Naive thymus-derived CD8-positive, alpha-beta T cell (primary cell): ENCODE measurements at places on chromosomes 13 and 19.
A peak's percentile ranks its signal among the peaks of the same experiment; 100 is the strongest.

GRCh38 chr13:40189426-40189825 is 477.0 kb downstream of the FOXO1 start:
- DNase-seq, result no peak

DNA sequence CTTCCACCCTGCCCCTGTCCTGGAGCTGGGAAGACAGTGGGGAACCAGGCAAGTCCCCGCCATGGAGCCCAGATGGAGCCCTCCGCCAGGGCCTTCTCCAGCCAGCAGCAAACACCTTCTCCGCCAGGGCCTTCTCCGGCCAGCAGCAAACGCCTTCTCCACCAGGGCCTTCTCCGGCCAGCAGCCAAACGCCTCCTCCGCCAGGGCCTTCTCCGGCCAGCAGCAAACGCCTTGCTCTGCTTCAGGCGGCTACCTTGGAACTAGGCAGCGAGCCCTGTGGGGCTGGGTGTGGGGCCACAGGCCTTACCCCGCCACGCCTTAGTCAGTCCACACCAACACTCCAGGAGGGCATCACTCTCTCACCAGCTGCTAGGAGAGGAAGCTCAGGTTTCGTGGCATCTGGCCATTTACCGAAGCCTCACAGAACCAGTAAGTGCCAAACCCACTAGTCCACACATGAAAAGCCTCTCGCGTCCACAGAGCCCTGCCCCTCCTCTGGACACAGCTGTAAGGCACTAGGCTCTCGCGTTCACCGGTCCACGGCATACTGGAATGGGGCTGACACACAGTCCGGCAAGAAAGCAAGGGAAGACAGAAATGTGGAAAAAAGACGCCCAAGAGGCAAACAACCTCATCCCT is 41.0 kb downstream of the MLLT1 start:
- DNase-seq, result no peak

GRCh38 chr13:35923347-35923746 is 207.8 kb downstream of the DCLK1 start:
- no peak for DNase-seq

DNA sequence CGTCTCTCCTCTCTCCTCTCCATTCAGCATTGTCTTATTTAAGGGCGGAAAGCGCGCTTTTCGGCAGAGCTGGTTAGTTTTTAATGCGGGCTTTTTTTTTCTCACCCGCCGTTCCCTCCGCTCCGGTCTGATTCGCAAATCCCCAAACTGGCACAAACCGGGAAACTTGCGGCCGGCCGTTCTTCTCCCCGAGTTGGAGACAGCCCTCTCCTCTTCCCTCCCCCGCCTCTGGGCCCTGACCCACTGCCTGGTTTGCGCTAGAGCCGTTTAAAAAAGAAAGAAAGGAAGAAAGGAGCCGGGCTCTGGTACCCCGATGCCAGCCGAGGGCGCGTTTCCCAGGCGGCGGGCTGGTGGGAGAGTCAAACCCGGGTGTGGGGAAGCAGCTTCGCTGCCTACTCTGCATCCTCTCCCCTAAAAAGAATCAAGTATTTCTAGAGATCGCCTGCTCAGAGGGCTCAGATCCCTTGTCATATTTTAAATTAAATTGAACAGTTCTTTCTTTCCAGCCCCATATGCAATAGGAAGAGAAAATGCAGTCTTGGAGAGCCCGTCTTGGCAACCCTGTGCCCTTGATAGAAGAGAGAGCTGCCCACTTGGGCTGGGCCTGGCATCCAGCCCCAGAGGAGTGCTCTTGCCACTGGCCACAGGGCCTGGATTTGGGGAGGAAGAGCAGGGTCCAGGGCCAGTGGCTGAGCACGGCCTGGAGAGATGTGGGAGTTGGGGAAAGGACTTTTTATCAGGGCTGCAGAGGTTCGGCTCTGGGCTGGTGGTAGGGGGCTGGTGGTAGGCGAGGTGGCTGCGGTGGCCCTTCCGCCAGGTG is 19.0 kb downstream of the NFIX start:
- DNase-seq, result no peak

DNA sequence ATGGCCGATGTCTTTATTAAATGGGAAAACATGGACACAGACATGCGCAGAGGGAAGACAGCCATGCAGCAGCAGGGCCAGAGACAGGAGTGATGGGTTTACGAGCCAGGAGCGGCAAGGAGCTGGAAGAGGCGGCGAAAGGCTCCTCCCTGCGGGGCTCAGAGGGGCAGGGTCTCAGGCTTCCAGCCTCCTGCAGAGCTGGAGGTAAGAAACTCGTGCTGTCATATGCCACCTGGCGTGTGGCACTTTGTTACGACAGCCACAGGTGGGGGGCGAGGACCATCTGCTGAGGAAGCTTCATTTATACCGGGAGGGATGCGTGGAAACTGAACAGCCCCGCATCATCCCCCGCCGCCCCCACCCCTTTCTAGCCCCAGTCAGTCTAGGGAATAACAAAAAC is 52.0 kb upstream of the SPACA7 start:
- no peak for DNase-seq

GRCh38 chr19:39350156-39350555 is 7.9 kb downstream of the SAMD4B start:
- no peak for DNase-seq

DNA sequence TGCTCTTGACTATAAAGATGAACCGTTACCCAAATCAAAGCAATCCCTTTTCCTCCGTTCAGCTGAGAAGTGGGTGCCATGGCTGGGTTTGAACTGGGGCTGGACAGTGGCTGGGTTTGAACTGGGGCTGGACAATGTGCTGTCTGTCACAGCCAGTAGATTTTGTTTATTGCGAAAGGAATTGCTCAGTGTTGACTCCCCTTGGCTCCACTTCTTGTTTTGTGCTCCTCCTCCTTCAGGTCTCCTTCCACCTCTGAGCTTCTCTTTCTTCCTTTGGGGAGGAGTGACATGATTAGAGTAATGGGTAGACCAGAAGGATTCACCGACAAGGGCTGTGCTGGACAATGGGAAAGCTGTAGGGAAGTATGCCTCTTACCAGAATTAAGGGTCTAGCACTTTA is 19.4 kb upstream of the MBNL2 start:
- no peak for DNase-seq

- DNase-seq, result no peak
Observed at GRCh38 chr19:35592226-35592625, 6.3 kb downstream of the PMIS2 start.

DNA sequence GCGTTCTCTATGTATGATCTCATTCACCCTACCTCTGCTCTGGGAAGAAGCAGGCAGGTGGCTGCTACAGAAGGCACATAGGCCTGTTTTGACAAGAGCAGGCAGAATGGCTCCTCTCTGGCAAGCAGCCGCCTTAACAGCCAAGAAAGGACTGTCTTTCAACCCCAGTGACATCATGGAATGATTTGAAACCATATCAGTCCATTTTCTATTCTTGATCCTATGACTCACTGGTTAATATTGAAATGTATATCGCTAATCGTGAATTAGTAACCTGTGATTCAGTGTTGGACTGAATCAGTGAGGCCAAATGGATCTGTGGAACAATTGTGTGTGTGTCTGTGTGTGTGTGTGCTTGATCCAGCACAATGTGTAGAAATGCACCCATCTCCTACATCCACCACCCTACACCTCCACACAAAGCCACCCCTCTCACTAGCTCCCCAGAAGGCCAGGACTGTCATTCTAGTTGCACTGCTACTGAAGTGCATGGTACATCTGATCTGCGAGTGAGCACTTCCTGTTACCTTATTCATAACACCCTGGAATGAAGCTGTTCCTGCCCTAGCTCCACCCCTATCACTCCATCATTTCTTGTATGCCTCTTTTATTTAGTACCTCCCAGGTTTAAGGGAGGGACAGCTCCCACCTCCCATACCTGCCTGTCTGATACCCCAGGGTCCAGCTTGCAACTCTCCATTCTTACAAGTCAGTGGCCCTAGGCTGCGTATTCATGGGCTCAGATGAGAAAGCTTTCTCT is 460.0 kb downstream of the FOXO1 start:
- peak; percentile 73 for DNase-seq

DNA sequence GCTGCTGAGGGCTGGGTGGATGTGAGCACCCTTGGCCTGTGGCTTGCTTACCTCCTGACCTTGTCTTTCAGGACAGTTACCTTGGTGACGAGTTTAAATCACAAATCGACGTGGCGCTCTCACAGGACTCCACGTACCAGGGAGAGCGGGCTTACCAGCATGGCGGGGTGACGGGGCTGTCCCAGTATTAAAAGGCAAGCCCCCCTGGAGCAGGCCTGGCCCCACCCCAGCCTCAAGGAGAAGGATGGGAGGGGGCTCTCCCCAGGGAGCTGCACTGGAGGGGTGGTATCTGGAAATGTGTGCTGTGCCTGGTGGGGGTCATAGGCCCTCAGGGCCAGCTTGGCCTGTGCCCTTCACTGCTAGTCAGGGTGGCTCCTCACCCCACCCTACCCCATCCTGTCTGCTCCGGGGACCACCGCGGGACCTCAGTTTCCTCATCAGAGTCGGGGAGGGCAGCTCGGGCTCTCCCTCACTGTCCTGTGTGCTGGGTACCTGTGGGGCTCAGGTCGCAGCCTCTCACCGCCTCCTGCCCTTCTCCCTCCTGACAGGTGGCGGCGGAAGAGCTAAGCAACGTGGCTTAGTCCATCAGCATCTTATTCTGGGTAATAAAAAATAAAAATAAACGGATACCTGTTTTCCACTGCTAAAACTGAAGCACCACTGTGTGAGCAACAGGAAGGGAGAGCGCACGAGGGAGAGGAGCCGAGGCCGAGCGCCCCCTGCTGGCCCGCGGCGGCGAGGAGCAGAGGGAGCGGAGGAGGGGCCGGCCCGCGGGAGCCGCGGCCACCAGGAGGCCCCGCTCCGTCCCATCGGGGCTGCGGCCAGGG is 29.8 kb downstream of the CERS1 start:
- DNase-seq, result peak; percentile 72

- DNase-seq, result no peak
Observed at GRCh38 chr13:112453874-112454647, 77.9 kb downstream of the SPACA7 start.

DNA sequence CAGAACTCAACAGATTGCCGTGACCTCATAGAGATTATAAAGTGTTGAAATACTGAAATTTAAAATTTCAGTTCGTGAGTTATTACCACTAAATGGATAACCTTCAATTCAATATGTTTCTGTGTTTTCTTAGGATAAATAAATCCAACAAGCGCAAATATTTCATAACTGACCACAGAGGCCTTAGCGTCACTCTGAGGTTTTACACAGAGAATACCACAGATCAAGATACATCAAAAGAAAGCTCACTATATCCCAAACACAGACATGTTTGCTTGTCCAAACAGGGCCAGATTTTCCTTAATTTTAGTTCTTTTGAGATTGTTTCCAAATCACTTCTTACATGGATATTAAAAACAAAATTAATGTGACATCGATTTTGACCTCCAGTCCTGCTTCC is 235.8 kb downstream of the EFNB2 start:
- DNase-seq, result no peak

DNA sequence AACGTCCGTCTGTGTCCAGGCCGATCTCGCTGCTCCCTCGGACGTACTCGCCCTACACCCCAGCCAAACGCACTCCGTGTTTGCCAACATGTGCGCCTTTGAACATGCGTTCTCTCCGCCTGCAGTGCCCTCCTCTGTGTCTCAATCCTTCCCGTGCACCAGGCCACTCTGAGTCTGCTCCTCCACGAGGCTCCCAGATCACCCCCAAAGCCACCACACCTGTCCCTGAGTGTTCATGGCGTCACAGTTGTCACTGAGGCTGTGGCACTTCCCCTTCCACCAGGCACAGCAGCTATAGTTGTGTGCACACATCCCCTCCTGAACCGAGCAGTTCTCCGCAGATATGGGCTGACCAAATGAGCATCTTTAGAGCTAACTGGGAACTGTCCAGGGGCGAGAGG is 35.6 kb downstream of the RASA3 start:
- DNase-seq, result peak; percentile 52

- DNase-seq, result no peak
Observed at GRCh38 chr13:106560821-106561220, 7.1 kb downstream of the ARGLU1 start.

- DNase-seq, result no peak
Observed at GRCh38 chr19:50494186-50495019, 16.6 kb downstream of the JOSD2 start.

GRCh38 chr13:98938801-98939200 is 39.1 kb downstream of the DOCK9 start:
- no peak for DNase-seq

DNA sequence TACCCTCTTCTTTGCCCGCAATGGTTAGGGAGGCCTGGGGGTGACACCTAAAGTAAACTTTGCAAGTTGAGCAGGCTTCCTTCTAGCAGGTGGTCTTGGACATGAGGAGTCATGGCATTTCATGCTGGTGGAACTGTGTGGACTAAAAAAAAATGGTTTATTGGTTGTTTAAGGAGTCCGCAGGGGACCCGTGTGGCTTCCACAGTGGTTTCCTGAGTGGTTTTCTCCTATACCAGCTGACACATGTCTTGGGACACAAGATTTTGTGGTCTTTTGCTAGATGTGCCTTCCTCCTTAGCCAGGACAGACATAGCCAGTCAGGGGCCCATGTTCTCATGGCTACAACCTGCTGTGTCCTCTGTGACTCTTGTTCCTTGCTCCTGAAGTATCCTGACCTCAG is 1.5 kb downstream of the ZNF543 start:
- DNase-seq, result no peak

DNA sequence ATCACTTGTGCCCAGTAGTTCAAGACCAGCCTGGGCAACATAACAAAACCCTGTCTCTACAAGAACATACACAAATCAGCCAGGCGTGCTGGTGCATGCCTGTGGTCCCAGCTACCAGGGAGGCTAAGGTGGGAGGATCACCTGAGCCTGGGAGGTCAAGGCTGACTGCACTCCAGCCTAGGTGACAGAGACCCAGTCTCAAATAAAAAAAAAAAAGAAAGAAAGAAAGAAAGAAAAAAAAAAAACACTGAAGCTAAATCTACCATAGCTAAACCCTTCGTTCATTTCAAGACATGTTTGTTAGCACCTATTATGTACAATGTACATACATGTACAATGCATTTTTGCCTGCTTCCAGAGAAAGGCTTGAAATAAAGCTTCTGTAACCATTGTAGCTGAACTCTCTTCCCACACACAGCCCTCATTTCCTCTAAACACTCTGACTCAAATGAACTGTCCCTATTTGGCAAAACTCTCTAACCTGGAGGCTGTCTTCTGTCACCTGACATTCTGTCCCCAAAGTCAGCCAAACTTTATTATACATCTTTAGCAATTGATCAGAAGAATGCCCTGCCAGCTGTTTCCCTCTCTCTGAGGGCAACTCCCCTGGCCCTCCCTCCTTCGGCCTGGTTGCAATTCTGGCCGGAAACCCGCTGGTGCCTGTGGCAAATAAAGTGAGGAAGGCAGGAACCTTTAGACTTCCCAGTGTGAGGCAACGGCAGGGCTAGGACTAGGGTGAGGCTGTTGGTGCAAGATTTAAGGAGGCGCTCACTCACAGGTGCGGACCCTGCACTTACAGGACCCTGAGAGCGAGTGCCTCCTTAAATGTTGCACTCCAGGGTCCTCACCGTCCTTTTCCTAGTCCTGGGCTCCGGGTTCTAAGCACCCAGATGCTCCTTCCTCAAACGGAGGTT is 1.8 kb downstream of the ETHE1 start:
- DNase-seq, result peak; percentile 28

GRCh38 chr13:52894413-52894812 is 46.0 kb upstream of the PCDH8 start:
- DNase-seq, result no peak

- no peak for DNase-seq
Observed at GRCh38 chr13:104571161-104571892, 1505.1 kb upstream of the SLC10A2 start.

GRCh38 chr19:55109527-55110291 is 7.7 kb downstream of the PPP1R12C start:
- DNase-seq, result no peak
